ENCODE measurements at places on chromosomes 2 and 18. TPM values are rescaled to one million over a fixed set of nuclear protein-coding genes. Genes with fewer than 3 reads are reported as not detected.

DNA sequence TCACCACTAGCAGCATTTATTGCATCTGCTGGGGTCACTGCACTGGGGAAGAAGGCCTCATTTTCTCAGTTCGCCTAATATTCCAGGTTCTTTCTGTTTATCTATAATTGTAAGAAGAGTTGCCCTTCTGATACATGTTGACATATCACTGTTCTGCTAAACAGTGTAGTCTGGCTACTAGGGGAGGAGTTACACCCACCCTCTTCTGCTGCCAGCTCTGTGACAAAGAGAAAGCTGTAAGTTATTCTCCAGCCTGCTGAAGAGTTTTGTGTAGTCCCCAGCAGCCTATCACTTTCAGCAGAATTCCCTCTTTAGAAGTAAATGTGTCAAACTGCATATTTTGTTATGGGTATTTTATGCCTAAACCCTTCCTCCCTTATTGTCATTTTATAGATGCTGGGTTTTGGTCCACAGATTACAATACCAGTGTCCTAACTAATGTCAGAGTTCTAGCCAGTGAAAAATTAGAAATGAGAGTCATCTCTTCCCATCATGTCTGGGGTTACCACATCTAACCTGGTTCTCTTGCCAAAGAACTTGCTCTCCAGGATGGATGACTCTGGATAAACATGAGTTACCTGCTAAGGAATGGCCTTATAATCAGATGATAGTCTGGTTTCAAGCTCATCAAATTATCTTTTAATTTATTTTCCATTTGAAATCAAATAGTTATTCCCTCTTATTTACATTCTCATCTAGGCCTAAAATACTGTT, 5.6 kb upstream of the MBOAT2 start:
- H3K27ac ChIP-seq: no peak overlapping the region
- H3K36me3 ChIP-seq: no peaks in the 10 kb centered on the region
- H3K27me3 ChIP-seq: no peaks in the 10 kb centered on the region
- no peak overlapping the region for H3K4me3 ChIP-seq
- DNase-seq: no peak

GRCh38 chr2:23260621-23261020, 124.4 kb upstream of the KLHL29 start:
- no peak overlapping the region for H3K27ac ChIP-seq
- no peaks in the 10 kb centered on the region for H3K27me3 ChIP-seq
- H3K36me3 ChIP-seq: no peaks in the 10 kb centered on the region
- no peak overlapping the region for H3K4me3 ChIP-seq
- H3K4me1 ChIP-seq: no peaks in the 10 kb centered on the region

The IMP4 gene
- 57.2 TPM for total RNA-seq

- no peak overlapping the region for H3K27ac ChIP-seq
- H3K36me3 ChIP-seq: no peaks in the 10 kb centered on the region
- H3K27me3 ChIP-seq: no peaks in the 10 kb centered on the region
- no peak for DNase-seq
Observed at GRCh38 chr18:70384181-70384790, 95.4 kb downstream of the SOCS6 start.

The CD226 gene
- 0.91 TPM for total RNA-seq

The RIT2 gene
- not detected for total RNA-seq

The MC2R gene
- not detected for total RNA-seq

The LBH gene
- total RNA-seq: 200 TPM

DNA sequence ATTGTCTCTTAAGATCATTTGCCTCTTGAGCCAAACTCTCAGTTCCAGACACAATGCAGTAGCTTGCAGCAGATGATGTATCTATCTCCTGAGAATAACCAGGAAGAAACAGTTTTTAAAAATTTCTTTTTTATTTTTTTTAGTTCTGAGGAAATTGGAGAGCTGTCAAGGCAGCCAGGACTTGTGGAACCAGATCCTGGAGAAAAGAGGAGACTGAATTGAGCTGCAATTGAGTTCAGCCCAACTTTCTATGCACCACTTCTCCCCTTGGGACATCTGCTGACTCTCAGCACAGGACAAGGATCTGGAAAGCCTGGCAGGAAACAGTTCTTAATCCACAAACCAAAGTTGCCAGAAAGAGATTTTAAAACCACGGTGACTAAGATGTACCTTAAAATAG, 13.5 kb upstream of the CSRNP3 start:
- no peak for DNase-seq
- no peaks in the 10 kb centered on the region for H3K4me1 ChIP-seq
- no peaks in the 10 kb centered on the region for H3K27me3 ChIP-seq
- H3K27ac ChIP-seq: no peak overlapping the region
- H3K36me3 ChIP-seq: no peaks in the 10 kb centered on the region

GRCh38 chr2:143398781-143399180, 269.6 kb downstream of the ARHGAP15 start:
- no peak overlapping the region for H3K4me3 ChIP-seq
- no peak overlapping the region for H3K27ac ChIP-seq
- no peaks in the 10 kb centered on the region for H3K36me3 ChIP-seq
- peaks cover 3% of the 10 kb centered on the region for H3K4me1 ChIP-seq
- no peak for DNase-seq

DNA sequence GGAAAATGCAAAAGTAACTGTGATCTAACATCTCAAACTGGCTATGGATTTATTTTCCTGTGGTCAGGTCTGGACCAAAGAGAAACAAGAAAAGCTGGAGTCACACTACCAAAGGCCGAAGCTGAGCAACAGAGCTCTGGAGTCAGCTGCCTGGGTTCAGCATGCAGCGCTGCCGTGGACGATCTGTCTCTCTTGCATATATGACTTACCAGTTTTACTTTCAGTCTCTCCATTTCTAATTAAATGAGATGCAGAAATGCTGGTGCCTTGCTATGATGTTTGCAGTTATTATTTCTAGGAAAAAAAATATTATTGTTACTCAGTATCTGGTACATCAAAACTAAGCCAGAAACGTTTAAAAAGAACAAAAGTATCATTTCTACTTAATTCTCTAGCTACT, 813.2 kb downstream of the RNF144A start:
- H3K36me3 ChIP-seq: no peaks in the 10 kb centered on the region
- H3K27ac ChIP-seq: no peak overlapping the region
- H3K4me1 ChIP-seq: no peaks in the 10 kb centered on the region
- H3K4me3 ChIP-seq: no peak overlapping the region
- DNase-seq: no peak

- no peak for DNase-seq
- no peaks in the 10 kb centered on the region for H3K36me3 ChIP-seq
- no peak overlapping the region for H3K4me3 ChIP-seq
- H3K4me1 ChIP-seq: peaks cover 79% of the 10 kb centered on the region
- H3K27me3 ChIP-seq: no peaks in the 10 kb centered on the region
- no peak overlapping the region for H3K27ac ChIP-seq
Observed at GRCh38 chr2:128314348-128315121, 4.1 kb downstream of the HS6ST1 start.

Measured in left ventricle myocardium inferior (tissue), 1 donor.